Heart right ventricle (tissue), 16 donors: ENCODE measurements at places on chromosomes 2 and 18. TPM values are rescaled to one million over a fixed set of nuclear protein-coding genes. Genes with fewer than 3 reads are reported as not detected.

- no peaks in the 10 kb centered on the region for H3K27me3 ChIP-seq
- no peaks in the 10 kb centered on the region for H3K4me1 ChIP-seq
- H3K36me3 ChIP-seq = no peaks in the 10 kb centered on the region
- H3K4me3 ChIP-seq = no peak overlapping the region
- no peak overlapping the region for H3K27ac ChIP-seq
These were observed 1087.6 kb upstream of the PIK3C3 start for GRCh38 chr18:40867459-40867858.

GRCh38 chr2:241031436-241032165 is 33.2 kb downstream of the SNED1 start:
- H3K4me3 ChIP-seq = no peak overlapping the region
- H3K4me1 ChIP-seq = peaks cover 6% of the 10 kb centered on the region
- H3K36me3 ChIP-seq = peaks cover 4% of the 10 kb centered on the region
- no peaks in the 10 kb centered on the region for H3K27me3 ChIP-seq
- no peak for DNase-seq

DNA sequence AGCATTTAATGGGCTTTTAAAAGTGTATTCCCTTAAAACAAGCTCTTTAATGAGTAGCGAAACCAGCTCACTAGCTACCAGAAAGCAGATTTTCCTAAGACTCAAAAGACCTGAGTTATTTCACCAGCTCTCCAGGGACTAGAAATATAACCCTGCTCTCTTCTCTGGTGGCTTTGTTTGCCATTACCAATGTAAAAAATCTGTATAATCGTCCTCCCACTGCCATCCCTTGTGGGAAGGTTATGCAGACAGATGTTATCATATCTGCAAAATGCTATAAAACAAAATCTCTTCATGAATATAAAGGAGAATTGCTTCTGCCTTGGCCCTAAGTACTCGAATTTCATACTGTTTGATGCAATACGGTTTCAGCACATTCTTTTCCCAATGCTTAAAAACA is 335.2 kb downstream of the NUP35 start:
- H3K36me3 ChIP-seq = no peaks in the 10 kb centered on the region
- H3K4me3 ChIP-seq = no peak overlapping the region
- no peak for DNase-seq

PROC gene
- not detected for total RNA-seq

- no peak overlapping the region for H3K4me3 ChIP-seq
- no peaks in the 10 kb centered on the region for H3K27me3 ChIP-seq
- H3K4me1 ChIP-seq = no peaks in the 10 kb centered on the region
- H3K27ac ChIP-seq = no peak overlapping the region
- DNase-seq = no peak
These were observed 20.0 kb upstream of the ITGAV start for GRCh38 chr2:186569897-186570296.
